Fibroblast of lung (primary cell): ENCODE measurements at places on chromosomes 4 and X. TPM values are rescaled to one million over a fixed set of nuclear protein-coding genes. Genes with fewer than 3 reads are reported as not detected.

The HTN1 gene
- total RNA-seq, result not detected in 2 replicates

The LARP1B gene
- 16.8 and 18.5 TPM in 2 replicates for total RNA-seq

The MAGIX gene
- total RNA-seq, result 1.0 and 1.7 TPM in 2 replicates

The UGT8 gene
- total RNA-seq, result under 0.01 TPM in 1 of 2 replicates, not detected in the other

The NSG1 gene
- under 0.01 and 0.17 TPM in 2 replicates for total RNA-seq
